GM04503 (cell line): ENCODE measurements at places on chromosomes 1 and 21.

DNA sequence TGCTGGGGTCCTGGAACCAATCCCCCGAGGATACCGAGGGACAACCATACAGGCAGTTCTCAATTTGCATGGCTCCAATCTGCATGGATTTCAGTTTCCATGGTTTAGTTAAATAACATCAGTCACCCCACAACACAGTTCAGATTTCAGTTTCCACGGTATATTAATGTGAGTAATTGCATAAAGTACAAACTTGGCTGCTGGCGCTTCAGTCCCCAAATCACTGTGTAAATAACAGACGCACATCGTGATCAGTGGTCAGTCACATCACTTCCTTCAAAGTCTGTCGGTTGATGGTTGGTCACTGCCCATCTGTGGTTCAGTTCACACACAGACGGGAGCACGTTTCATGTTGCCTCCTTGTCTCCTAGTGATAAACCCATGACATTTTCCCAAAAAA is 66.4 kb upstream of the LPGAT1 start:
- DNase-seq: no peak

DNA sequence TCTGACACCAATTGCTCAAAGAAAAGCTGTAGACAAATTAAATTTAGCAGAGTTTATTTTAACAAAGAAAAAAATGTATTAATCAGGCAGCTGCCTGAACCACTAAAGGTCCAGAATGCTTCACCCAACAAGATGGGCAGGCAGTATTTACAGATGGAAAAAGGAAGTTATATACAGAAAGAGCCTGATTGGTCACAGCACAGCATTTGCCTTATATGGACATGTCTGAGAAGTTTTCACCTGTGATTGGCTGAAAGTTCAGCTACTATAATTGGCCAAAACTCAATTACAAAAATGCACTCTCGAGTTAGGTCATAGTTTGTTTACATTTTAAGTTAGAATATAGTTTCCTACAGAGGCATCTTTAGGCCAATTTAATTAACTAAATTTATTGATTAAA is 15.1 kb upstream of the FMO1 start:
- no peak for DNase-seq

GRCh38 chr1:222079566-222079965 is 337.7 kb upstream of the DUSP10 start:
- no peak for DNase-seq

DNA sequence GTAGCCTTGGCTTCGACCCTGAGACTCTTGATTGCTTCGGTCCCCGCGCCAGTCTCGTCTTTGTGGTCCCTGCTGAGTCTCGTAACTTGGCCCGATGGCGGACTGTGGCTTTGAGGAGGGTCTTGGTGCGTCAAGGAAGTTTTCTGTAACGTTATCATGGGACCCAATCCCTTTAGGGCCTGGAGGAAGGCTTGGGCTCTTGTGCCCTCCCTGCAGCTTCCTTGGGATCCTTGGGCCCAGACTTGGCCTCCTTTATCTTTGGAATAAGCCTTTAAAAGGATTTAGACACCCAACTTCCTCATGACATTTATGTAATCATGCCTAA is 371 bp downstream of the ZMPSTE24 start:
- no peak for DNase-seq

DNA sequence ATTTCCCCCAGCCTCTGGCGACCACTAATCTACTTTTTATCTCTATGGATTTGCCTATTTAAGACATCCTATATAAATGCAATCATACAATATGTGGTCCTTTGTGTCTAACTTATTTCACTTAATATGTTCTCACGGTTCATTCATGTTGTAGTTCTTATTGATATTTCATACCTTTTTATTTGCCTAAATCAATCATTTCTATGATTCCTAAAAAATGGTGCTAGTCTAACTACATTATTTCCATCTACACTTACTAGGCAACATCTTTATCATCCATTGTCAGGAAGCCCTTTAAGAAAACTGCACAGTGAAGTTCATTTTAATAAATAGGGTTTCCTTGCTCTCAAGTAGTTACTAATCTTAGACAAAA is 380 bp upstream of the FBXO28 start:
- no peak for DNase-seq
